ENCODE measurements at places on chromosomes 7 and 10.

GRCh38 chr10:86556532-86556931 lies 34.9 kb upstream of the WAPL start:
- DNase-seq = no peak

DNA sequence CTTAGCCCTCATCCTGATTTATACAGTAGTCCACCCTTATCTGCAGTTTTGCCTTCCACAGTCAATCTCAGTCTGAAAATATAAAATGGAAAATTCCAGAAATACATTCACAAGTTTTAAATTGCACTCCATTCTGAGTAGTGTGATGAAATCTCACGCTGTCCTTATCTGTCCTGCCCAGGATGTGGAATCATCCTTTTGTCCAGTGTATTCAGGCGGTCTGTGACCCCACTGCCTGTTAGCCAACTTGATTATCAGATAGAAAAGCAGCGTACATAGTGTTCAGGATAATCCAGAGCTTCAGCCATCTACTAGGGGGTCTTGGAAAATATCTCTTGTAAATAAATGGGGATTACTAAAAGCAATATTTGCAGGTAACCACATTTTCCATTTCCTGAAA lies 146.3 kb downstream of the MALRD1 start:
- DNase-seq = no peak

DNA sequence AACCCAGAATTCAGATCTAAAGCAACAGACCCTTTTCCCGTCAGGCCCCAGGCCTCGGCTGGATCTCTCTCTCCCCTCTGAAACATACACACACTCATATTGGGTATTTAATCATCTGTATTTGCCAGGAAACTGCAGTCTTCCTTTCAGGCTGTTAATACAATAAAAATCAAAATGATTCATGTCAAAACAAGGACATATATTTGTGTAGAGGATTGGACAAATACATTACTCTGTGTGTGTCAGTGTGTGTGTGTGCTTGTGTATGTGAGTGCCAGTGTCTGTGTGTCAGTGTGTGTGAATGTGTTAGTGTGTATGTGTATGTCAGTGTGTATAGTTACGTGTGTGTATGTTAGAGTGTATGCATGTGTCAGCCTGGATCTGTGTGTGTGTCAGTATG lies 90.8 kb downstream of the JCAD start:
- DNase-seq = no peak

- no peak for DNase-seq
Measured at GRCh38 chr7:158567153-158567603, 20.4 kb downstream of the PTPRN2 start.

- peak; percentile 57 for DNase-seq
Measured at GRCh38 chr10:63103971-63104409, 29.1 kb upstream of the NRBF2 start.

DNA sequence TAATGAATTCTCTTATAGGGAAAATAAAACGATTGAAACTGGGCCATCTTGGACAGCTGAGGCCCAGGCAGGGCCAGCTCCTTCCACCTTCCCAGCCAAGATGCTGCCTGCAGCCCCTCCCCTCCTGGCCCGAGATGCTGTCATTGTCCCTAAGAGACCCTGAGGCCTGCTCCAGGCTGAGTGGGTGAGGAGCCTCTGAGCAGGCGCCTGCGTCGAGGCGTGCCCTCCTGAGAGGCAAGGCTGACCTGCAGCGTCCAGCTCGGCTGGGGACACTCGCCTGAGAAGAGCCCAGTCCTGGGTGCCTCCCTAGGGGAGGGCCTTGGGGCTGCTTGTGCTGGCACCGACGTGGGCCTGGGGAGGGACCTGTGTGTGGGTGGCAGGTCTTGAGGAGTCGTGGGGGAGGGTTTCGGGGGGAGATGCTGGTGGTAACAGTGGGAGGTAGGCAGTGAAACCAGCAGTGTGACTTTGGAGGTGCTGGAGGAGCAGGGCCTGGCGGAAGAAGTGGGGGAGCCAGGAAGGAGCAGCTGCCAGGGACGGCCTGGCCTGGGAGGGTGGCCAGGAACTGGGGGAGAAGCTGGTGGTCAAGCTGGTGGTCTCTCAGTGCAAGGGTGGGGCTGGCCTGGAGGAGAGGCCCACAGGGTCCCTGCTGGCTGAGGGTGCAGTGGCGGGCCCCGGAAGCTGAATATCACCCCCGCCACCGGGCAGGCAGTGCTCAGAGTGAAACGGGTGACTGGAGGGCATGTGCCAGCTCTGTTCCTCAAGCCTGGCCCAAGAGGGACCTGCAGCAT lies 7.9 kb downstream of the GPR146 start:
- no peak for DNase-seq

DNA sequence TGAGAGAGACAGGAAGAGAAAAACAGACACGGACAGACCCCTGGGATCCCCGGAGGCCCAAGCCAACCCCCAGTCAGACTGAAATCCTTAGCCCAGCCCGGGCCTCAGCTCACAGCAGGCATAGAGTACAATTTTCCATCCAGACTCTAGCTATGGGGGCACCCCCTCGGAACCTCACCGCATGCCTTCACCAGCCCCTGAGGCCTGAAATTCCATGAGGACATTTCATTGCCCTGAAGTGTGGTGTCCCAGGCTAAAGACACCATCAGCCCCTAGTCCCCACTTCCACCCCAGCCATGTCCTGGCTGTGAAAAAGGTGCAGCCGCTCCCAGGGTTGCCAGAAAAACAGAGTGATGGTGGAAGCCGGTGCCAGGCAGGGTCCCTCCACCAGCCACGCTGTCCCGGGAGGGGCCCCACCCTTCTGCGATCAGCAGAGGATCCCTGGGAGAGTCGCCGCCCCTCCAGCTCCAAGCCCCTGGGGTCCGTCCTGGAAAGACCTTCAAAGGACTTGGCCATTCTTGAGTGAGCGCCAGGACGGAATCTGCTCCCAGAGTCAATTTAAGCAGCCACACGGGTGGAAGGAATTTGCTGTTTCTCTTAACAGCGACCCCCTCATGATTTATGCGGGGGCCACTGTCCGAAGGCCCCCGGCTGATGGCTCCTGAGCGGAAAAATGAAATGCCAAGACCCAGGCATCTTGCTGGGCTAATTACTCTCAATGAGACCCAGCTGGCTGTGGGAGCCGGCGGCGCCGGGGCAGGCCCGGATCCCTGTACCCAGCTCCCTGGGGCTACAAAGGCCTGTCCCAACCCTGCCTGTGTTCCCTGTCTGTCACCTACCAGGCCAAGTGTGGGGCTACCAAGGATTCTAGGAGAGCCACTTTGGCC lies 23.2 kb downstream of the MYL10 start:
- no peak for DNase-seq

DNA sequence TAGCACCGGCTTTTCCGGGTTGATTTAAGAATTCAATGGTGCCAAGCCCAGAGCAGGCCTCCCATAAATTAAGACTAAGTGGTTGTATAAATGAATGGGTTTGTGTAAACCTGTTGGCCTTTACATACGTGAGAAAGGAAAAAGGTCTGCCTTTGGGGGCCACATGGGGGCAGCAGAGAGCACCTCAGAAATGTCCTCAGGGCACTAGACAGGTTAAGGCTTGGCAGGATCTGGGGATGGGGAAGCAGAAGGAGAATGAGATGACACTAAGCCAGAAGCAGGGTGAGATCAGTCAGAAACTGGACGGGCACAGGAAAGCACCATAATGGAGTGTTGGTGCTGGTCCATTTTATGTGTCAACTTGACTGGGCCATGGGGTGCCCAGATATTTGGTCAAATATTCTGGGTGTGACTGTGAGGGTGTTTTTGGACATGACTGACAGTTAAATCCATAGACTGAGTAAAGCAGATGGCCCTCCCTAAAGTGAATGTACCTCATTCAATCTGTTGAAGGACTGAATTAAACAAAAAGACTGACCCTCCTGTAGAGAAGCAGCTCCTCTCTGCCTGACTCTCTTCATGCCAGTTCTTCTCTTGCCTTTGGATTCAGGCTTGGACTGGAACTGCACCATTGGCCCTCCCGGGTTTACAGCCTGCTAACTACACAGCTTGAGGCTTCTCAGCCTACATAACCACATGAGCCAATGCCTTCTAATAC lies 58.9 kb downstream of the FRMPD2 start:
- DNase-seq = peak; percentile 67

DNA sequence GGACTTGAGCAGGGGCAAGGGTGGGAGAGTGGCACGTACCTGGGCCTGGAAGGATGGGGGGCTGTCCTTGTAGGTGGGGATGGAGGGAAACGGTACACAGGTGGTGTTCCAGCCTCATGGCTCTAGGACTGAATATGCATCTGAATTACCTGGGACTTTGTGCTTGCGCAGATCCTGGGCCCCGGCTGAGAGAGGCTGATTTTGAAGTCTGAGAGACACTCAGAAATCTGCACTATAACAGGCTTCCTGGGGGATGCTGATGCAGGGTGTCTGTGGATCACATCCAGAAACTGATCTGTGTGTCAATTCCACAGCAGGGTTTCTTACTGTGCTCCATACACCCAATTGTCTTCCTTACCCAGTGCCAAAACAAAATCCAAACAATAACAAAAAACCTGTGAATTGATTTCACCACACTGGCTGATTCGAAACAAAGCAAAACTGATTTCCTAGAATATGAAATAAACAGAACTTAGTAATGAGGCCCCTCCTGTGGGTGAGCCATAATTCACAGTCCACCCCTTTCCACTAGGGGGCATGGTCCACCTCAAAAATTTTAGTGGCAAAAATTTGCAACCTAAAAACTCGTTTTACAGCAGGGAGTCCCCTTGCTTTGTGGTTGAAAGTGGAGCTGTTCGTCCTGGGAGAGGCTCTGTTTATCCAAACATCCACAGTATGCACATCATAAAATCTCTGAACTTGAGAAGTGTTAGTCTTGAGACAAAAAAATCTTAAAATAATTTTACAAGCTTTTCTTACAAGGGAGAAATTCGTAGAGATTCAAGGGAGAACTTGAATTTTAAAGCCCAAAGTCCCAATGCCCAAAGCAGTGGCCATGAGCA lies 32.0 kb upstream of the PLEKHA1 start:
- peak; percentile 49 for DNase-seq

DNA sequence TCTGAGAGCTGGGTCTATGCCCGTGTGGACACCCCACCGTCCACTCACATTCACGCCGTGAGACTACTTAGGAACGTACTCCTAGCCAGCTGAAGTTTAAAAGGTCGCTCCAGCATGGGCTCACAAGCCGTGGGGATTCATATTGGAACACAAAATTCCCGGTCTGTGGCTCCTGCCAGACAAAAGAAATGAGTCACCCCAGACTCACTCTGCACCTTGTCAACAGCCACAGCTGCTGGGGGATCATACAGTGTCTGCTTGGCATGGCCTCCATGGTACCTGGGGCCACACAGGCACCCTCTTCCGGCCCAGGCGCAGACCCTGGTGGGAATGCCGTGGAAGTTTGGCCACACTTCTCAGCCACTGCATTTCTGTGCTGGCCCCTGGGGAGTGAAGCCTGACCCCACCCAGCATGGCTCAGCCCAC lies 228.4 kb downstream of the DNAJB6 start:
- no peak for DNase-seq

DNA sequence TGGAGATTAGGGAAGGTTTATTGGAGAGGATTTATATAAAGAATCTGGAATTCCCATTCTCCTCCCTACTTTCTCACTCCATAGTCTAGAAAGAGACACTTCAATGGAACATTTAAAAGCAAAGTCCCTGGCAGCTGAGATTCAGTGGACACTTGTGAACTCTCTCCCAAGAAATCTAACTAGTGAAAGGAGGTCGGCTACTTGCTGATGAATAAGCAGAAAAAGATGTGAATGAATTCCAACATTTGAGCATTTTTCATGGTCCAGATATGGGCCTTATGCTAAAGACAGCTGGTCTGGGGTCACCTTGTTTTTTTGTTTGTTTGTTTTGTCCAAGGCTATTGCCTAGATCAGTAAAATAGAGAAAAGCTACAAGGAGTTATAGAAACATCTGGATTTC lies 141.1 kb upstream of the LRRTM3 start:
- no peak for DNase-seq

DNA sequence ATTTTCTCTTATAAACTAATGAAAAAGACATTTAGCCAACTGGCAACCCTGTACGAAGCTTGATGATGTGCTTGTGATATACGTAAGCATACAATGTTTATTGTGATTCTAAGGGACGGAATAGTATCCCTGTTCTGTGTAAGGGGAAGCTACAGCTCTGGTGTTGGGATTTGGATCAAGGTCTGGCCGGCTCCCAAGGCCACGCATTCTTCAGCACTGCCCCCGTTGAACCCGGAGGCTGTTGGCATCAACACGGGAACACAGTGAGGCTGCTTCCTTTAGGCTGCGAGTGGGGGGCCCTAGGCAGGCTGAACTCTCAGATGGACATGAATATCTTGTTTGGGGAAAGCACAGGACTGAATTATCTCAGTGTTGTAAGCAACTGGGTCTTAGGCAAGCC lies 180.6 kb downstream of the CAMK1D start:
- no peak for DNase-seq

- DNase-seq = no peak
Measured at GRCh38 chr7:33909318-33909717, 4.0 kb downstream of the BMPER start.

DNA sequence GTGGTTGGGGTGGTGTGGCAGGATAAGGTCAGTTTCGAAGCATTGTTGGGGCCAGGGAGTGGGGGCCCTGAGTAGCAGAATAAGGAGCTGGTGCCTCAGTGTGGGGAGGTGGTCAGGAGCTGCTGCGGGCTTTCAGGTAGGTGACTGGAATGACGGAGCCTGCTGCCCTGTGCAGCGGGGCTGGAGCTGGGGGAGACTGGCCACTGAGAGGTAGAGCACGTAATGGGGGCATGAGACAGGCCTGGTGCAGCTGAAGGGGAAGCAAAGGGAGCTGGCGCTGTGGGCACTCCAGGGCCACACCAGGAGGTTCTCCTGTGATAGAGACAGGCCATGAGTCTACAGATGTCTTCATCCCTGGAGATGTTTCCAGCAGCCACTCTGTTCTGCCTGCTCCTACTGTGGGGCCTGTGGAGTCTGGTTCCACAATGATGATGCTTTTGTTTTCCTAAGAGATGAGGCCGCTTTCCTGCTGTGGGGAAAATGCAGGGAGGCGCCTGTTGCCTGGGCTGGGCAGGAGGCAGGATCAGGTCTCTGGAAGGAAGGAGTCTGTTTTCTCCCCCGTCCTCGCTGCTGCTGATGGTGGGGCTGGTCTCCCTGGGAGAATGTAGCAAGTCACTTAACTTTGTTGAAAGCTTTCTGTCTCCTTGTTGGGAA lies 31.1 kb downstream of the NUB1 start:
- DNase-seq = no peak

- DNase-seq = no peak
Measured at GRCh38 chr10:20598590-20598989, 298.5 kb downstream of the NEBL start.

DNA sequence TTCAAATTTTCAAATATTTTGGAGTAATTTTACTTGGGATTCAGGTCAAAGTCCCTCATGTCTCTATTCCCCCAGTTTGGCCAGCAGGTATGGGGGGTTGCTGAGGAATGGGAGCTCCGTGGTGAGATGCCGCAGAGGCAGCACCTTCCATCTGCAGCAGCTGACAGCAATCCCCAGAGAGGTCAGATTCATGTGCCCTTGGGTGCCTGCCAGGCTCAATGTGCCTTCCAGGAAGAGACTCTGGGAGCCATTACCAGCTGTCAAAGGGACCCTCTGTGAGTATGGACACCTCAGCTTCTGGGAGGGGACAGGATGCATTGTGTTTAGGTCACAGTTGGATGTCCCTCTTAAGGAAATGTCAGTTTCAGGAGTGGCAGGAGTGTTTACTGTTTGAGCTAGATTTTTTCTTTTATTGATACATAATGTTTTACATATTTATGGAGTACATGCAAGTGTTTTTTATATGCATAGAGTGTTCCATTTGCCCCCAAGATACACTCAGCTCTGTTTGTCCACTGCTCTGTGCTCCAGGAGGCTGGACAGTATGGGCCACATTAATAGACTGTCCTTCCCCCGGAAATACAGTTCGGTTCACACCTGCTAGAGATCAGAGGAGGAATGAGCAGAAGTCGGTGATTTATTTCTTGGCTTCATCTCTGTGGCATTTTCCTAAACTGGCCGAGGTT lies 75.3 kb upstream of the GRB10 start:
- no peak for DNase-seq
